ENCODE measurements at places on chromosomes 2 and 18.

- no peak for DNase-seq
Measured at GRCh38 chr2:74481961-74482800, 617 bp downstream of the CCDC142 start.

GRCh38 chr2:71498261-71498701 lies 44.9 kb downstream of the DYSF start:
- no peak for DNase-seq

GRCh38 chr2:120230515-120231471 lies 7.6 kb upstream of the TMEM185B start:
- DNase-seq = no peak

DNA sequence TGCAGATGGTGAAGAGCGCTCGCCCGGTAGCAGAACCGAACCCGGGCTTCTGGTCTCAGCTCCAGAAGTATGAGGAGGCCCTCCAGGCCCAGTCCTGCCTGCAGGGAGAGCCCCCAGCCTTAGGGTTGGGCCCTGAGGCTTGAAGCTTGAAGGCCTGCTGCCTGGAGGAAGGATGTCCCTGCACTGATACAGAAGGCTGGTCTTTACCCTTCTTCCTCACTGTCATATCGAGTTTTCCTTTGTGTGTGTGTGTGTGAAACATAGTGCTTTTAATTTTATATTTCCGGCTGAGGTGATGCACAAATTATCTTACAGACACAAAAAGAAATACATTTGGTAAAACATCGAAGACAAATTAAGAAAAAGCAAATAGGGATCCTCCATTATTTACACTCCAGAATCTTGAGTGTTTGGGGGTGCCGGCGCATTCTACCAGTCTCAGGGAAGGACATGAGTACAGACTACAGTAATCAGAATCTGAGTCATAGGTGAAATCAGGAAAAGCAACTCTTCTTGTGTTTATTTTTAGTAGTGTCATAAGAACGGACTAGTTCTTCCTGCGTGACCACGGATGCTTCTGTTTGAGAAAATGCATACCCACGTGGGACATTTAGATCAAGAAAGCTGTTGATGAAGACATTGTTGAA lies 1.3 kb downstream of the DUSP28 start:
- DNase-seq = no peak

DNA sequence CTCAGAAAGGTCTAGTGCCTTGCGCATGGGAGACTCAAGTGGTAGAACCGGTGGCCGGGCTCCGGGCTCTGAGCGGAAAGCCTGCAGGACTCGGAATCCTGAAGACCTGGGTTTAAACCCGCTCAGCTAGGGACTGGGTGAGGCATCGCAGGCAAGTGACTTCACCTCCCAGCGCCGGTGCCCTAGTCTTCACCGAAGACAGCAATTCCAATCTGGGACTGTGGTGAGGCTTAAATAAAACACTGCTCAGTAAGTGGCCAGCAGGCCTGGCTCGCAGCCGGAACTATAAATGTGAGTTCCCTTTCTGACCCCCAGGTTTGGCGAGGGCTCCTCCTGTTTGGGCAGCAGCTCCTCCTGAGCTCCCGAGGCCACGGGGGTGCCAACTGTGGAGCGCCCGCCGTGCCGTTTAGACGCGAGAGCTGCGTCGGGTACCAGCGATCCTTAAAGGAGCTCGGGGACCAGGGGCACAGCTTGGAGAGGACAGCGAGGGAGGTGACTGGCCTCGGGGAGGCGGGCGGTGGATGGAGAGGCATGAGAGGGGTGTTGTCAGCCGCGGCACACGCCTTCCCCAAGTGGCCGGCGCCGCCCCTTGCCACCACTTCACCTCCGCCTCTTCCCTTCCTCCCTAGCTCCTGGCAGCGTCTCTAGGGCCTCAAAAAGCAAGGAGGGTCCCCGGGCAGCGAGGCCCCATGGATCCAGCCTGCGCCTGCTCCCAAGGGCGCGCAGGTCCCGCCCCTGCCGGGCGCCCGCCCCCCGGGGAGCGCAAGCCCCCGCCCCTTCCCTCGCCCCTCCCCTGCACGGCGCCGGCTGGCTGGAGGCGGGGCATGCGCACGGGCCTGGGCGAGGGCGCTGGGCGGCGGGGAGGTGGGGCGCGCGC lies 757 bp upstream of the MTCL1 start:
- peak; percentile 78 for DNase-seq

DNA sequence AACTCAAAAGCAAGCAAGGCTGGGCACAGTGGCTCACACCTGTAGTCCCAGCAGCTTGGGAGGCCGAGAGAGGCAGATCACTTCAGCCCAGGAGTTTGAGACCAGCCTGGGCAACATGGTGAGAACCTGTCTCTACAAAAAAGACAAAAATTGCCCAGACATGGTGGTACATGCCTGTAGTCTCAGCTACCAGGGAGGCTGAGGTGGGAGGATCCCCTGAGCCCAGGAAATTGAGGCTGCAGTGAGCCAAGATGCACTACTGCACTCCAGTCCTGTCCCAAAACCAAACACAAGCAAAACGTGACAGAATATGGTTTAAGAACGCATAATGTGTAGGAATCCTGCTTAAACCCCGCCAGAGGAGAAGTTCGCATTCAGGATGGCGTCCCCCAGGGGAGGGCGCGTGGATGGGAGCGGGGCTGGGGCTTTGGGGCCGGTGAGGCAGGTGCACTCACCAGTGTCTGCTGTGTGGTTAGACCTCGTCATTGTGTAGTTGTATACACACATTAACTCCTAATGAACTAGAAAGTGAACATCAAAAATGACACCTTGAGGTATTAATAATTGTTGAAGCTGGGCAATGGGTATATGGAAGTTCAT lies 5.4 kb downstream of the COLEC11 start:
- no peak for DNase-seq

DNA sequence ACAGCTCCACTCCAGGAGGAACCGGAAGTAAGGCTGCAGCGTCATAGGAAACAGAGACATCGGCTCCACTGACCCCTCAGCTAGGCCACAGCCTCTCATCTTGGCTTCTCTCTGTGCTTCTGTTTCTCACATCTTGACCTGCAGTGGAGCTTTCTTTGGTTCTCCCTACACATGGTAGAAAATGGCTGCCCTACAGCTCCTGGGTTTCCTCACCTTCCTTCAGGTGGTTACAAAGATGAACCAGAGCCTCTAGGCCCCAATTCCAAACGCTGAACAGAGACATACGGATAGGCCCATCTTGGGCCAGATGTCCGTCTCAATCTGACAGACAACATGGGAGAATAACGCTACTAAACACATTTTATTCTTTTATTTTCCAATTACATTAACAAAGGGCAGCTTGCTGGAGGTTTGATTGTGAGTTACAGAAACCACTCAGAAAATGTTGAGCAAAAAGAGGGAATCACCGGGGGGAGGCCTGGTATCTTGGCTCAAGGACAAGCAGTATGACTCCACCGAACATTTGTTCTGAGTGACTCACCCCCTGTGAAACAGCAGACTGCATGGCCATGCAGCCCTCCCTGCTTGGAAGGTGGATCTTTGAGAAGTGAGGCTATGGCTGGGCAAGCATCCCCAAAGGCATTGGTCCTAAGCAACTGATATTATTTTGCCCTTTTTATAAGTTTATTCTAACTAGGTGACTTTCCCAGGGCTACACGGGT lies 303.5 kb downstream of the CDCA7 start:
- peak; percentile 28 for DNase-seq

DNA sequence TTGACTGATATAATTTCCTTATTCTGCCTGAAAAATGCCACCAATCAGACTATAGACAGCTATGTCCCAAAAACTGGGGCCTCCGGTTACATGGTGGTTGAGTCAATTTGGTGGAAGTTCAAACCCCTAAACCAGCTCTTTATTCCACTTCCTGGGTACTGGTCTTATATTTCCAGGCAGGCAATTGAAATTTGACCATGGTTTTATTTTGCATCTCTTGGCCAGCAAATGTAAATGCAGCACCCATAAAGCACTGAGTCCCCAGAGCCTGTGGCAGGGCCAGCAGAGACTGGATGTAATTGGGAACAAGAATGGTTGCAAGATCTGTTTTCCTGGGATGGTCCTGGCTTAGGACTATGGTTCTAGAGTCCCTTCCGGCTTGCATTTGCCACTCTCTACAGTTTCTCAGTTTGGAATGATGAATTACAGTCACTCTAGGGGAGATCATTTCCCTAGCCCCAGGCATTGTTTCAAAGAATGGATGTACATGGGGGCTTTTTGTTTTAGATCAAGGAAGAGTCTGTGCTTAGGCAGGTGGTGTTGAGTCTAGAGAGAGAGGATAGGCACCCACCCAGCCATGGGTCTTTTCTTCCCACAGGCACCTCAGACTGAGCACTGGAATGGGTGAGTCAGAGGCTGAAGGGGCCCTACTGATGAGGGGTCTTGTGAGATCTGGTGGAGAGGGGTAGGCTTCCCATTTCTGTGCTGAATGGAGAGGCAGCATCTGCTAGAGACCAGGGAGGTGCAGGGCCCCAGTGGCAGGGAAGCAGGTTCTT lies 108.4 kb upstream of the CDC42EP3 start:
- DNase-seq = no peak

DNA sequence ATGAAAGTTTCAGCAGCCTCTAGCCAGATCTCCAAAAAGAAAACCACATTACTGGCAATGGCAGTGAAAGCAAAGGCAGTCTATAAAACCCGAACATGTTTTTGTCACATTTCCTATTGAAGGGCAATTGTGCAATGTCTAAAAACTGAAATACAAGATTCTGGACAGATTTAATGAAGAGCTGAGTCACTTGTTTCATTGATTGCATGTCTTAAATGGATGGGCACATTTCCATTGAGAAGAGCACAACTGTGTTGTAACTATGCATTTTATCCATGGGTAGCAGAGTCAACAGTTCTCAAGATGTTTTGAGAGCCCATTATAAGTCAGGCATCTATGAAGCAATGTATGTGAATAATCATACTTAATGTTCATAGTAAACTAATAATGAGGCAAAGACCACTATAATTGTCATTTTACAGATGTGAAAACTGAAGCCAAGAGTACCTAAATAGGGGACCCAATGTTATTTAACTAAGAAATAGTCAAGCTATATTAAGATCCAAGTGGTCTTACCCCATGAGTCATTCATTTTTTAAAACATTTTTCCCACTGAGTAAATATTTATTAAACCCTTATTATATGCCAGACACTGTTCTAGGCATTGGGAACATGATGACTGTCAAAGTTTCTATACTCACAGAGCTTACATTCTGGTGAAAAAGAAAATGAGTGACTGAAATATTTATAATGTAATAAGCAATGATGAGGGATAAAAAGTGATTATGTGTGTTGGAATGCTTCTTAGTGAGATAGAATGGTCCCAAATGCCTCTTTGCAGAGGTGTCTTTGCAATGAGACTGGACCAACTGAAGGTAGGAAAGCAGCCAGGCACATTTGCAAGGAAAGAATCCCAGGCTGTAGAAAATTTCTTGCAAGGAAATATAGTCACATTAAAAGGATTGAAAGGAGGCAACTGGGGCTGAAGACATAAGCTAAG lies 818.9 kb upstream of the ACVR2A start:
- no peak for DNase-seq

- no peak for DNase-seq
Measured at GRCh38 chr18:26510337-26510736, 38.0 kb downstream of the KCTD1 start.

DNA sequence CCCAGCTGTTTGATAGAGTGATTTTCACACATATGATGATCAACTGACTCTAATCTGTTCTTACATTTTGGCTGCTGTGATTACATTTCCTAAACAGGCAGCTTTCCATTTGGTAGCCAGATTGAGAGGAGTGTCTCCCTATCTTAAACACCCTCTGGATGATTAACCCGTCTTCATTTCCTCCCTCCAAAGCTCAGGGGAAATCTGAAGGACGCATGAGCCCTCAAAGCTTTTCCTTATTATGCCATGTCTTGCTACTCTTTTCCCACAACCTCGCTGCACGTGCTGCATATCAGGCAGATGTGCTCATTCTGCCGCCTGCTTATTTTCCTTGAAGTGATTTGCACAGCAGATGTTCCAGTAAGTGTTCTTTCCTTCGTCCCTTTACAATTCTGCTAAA lies 837.4 kb downstream of the LRRTM4 start:
- no peak for DNase-seq

- no peak for DNase-seq
Measured at GRCh38 chr2:62330959-62331358, 135.0 kb downstream of the B3GNT2 start.

DNA sequence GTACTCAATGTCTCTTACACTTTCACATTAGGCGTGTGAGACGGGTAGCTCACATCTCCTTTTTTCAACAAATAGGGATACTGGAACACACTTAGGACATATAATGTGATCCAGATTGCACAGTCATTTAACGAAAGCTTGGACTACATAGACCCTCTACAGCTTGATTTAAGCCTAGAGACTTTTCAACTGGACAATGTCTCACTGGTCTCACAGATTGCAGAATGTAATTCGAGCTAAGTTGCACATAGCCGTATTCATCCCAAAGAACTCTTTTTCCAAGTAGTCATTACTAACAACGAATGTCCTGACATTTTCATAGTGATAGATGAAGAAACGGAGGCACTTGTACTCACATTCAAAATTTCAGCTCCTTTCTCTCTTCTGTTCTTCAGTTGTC lies 612.1 kb downstream of the ZEB2 start:
- DNase-seq = no peak

DNA sequence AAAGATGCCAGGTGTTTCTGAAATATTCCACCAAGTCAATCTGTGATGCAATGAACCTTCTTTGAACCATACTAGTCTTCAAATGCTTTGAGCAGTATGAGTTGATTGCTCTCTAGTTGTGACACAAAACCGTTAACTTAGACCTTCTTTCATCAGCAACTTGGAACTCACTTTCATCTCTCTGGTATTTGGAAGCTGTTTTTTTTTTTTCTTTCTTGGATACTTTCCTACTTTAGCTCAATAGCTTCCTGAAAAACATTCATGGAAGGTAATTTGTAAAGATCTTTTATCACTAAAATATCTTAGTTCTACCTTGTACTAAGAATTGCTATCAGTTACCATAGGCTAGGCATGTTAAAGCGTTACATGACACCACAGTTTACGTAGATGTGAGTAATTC lies 1071.9 kb upstream of the CHAC2 start:
- no peak for DNase-seq

DNA sequence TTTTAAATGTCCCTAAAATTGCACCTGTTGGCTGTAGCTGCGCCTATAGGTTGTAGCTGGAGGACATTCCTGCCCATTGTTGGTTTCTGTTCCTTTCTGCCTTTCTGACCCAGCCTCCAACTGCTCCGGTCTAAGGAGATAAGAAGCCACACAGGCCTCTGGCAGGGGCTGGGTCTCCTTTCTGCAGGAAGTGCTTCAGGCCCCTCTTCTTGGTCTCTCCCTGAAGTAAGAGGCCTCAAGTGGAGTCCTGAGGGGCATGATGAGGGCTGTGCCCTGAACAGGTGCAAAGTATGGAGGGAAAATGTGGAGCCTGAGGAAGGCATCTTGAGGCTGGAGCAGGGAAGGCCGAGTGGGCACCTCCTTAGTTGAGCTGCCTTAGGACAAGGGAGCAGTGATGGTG lies 10.4 kb upstream of the SFTPB start:
- DNase-seq = no peak

DNA sequence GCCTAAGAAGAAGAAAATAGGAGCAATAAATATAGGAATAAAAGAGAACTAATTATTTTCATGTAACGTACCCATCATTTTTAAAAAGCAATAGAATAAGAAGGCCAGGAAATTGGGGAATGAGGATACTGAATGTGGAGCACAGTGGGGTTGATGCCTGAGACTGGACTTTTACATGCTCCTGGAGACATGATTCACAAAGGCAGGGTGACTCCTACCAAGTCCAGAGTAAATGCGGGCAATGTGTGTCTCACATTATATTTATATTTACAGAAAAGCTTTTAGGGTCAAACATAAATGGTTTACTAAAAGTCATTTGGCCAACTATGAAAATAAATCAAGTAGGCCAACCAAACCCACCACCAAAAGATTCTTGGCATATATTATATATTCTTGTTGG lies 87.9 kb upstream of the COL5A2 start:
- no peak for DNase-seq

Measured in DMS 273 treated with DMSO at 0.1 percent for 48 hours (cell line).